Cortex of kidney (tissue), 1 donor: ENCODE measurements at places on chromosomes 2 and 18.

DNA sequence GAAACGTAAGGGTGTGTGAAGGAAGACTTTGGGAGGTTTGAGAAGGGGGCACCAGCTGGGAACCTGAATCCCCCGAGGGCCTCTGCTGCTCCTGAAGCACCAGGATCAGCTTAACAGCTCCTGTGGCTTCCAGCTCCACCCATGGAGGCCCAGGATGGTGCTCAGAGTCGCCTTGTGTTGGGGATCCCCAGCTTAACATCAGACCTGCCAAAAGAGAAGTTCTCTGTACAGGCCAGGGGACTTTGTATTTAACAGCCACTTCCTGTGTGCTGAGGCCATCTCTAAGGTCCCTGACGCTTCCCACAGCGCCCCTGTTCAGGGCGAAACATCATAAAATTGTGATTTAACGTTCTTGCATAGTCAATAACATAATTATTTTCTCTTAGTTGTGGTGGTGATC is 77.5 kb downstream of the NCK2 start:
- DNase-seq = no peak

GRCh38 chr2:59885541-59885940 is 667.9 kb downstream of the BCL11A start:
- no peak for DNase-seq

GRCh38 chr2:26745609-26746327 is 18.3 kb upstream of the SLC35F6 start:
- no peak for DNase-seq

DNA sequence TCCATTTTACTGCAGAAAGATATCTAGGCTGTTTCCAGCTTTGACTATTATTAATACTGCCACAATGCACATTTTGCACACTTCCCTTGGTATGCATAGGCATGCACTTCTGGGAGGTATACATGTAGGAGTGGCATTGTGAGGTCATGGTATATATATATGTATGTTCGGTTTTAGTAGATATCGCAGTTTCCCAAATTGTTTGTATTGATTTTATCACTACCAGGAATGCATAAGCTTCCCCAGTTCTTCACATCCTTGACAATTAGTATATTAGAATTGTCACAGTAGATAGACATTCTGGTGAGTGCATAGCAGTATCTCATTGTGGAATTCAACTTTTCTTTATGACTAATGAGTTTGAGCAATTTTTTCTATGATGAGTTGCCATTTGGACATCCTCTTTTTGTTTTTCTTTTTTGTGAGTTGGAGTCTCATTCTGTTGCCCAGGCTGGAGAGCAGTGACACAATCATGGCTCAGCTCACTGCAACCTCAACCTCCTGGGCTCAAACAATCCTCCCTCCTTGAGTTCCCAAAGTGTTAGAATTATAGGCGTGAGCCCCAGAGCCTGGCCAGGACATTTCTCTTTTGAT is 4.2 kb upstream of the GRB14 start:
- DNase-seq = no peak

DNA sequence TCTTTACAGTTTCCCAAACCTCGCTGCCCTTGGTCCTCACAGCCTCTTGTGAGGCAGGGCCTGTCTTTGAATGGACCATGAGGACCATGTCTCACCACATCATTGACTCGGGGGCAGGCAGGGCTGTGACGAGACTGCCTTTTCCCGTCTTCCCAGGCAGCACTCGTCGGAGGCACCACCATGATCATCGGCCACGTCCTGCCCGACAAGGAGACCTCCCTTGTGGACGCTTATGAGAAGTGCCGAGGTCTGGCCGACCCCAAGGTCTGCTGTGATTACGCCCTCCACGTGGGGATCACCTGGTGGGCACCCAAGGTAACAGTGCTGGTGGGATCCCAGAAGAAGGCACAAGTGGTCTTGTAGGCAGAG is 45.7 kb upstream of the MAPRE3 start:
- DNase-seq = no peak

- DNase-seq = no peak
These were observed 528.7 kb upstream of the FANCL start for GRCh38 chr2:58769864-58770234.

DNA sequence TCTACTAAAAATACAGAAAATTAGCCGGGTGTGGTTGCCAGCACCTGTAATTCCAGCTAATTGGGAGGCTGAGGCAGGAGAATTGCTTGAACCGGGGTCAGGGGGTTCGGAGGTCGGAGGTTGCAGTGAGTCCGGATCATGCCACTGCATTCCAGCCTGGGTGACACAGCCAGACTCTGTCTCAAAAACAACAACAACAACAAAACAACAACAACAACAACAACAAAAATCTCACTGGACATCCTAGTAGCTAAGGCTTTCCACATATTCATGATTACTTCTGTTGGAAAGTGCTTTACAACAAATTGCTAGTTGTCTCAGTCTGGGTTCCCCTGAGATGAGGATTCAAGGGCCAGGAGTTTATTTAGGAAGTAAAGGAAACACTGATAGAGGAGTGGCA is 4.3 kb upstream of the MROH2A start:
- no peak for DNase-seq

DNA sequence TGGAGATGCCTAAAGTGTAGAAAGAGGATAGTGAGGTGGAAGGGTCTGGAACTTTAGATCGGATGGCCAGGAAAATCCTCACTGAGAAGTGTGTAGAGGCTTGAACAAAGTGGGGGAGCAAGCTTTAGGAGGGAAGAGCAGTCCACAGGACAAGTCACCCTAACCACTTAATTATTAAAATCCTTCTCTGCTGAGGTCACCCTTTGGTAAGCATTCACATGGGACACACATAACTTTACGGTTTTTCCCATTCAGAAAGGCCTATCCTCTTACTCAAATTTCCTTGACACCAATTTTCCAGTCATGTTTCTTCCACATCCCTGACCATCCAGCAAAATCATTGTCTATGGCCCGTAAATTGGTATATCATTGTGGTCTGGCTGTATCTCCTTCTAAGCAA is 31.0 kb upstream of the ZEB2 start:
- DNase-seq = no peak

DNA sequence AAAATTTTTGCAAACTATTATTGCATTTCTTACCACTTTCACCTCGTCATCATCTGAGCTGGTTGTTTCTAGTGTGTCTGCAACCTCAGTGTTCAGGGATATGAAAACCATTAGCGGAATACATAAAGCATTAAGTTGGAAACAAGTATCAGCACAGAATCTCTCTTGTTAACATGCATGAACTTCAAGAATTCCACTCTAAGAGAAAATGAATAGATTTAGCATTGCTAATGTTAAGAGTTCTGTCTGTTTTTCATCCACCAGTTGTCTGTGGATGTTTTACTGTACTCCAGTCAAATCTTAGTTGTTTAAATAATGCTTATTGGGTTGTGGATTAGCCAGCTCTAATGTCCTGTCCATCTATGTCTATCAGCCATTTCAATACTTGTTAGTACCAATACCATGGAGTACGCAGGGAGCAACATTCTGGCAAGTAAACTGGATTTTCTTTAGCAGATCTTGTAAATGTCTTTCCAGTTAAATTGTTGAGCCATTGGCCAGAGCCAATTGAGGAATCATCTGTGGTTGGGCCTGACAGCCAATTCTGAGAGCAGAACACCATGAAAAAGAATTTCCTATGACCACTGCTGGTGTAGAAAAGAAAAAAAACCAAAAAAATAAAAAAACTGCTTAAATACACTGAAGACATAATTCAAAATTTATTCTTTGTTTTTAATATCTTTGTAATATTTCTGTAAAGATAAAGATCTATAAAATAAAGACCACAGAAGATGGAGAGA is 82.5 kb downstream of the SLC8A1 start:
- no peak for DNase-seq

DNA sequence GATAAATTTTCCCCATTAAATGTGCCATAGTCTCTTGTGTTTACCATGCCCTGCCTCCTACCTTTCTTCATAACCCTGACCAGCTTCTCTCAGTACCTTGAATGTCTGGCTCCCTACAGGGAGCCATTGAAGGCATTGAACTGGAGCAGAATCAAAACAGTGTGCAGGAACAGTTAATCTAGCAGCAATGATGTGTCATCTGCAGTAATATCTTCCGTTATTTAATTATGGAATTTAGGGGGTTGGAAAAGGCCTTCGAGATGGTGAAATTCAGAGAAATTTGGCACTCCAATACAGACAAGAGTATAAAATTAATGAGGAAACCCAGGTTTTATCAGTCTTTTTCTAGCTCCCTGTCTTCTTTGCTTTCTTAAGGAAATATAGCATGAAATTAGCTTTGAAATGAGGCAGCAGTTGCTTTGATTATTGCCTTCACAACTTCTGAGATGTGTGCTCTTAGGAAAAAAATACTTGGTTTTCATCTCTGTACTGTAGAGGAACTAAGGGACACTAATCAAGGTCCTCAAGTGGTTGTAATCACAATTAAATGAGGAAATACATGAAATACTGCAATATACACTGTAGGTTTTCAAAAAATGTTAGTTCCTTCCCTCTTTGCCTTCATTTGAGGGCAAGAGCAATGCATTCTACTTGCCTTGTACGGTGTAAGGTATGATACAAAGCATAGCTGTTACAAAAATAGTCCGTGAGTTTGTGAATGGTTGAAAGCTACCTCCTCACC is 369.1 kb downstream of the SETBP1 start:
- DNase-seq = no peak

- no peak for DNase-seq
These were observed 93.6 kb upstream of the NFATC1 start for GRCh38 chr18:79302120-79302519.

GRCh38 chr18:44636241-44636640 is 44.4 kb upstream of the SETBP1 start:
- no peak for DNase-seq

GRCh38 chr18:57859314-57859713 is 56.2 kb upstream of the ATP8B1 start:
- DNase-seq = no peak

DNA sequence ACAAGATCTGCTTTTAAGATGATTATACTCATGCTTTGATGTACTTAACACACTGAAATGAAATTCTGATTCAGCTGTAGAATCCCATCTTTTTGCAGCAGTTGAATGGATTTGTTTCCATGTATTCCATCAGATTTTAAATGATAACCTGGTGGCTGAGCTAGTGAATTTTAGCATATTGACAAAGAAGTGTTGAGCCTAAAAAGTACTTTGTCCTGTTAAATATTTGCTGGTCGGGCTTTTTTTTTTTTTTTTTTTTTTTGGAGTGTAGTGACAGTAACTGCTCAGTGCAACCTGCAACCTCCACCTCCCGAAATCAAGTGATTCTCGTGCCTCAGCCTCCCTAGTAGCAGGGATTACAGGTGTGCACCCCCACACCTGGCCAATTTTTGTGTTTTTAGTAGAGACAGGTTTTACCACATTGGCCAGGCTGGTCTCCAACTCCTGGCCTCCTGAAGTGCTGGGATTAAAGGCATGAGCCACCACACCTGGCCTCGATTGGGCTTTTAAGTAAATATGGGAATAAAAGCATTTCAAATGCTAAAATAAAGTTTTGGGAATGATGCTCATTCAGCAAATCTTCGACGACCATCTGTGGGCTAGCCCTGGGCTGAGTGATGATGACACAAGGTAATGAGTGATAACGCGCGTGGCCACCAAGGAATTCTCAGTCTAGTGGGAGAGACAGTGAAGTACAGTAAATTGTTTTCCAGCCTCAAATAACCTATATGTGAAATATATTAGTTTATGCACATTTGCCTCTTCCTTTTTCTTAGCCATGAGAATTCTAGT is 2.2 kb downstream of the ELP2 start:
- no peak for DNase-seq

- no peak for DNase-seq
These were observed 53.9 kb upstream of the B3GNT2 start for GRCh38 chr2:62142054-62142453.

DNA sequence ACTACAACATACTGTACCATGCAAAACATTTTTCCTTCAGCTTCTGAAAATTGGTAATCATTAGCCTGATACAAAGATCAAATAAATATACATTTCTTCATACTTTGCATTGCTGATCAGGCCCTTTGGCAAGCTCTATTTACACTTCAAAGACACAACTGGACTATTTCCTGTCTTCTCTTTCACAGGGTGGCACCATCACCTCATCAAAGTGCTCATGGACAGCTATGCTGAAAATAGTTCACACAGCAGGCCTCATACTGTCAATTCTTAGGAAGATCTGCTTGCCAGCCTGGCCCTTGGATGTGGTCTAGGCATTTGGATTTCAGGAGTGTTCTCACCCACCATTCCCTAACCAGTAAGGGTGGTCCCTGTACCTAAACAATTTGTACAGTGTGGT is 33.9 kb downstream of the FBXO15 start:
- no peak for DNase-seq

DNA sequence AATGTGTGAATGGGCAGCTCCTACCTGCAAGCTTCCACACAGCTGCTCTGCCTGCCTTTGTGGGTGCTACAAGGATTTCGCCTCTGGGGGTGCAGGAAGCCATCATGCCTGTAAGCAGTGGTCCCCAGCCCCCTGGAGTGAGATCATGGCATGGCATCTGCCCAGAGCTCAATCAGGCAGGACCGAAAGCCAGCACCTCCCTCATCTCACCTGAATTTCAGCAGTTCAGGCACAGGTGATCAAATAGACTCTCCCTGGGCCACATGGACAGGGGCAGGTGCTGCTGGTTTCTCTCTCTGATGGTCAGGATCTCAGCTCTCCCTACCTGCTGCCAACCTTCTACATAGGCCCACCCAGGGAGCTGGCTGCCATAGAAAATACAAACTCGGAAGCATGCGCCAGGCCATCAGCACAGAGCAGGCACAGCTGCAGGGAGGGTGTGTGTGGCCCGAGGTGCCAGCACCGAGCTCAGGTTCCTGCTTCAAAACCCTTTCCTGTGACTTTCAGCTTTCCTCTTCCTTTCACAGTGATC is 133.2 kb upstream of the ID2 start:
- no peak for DNase-seq

DNA sequence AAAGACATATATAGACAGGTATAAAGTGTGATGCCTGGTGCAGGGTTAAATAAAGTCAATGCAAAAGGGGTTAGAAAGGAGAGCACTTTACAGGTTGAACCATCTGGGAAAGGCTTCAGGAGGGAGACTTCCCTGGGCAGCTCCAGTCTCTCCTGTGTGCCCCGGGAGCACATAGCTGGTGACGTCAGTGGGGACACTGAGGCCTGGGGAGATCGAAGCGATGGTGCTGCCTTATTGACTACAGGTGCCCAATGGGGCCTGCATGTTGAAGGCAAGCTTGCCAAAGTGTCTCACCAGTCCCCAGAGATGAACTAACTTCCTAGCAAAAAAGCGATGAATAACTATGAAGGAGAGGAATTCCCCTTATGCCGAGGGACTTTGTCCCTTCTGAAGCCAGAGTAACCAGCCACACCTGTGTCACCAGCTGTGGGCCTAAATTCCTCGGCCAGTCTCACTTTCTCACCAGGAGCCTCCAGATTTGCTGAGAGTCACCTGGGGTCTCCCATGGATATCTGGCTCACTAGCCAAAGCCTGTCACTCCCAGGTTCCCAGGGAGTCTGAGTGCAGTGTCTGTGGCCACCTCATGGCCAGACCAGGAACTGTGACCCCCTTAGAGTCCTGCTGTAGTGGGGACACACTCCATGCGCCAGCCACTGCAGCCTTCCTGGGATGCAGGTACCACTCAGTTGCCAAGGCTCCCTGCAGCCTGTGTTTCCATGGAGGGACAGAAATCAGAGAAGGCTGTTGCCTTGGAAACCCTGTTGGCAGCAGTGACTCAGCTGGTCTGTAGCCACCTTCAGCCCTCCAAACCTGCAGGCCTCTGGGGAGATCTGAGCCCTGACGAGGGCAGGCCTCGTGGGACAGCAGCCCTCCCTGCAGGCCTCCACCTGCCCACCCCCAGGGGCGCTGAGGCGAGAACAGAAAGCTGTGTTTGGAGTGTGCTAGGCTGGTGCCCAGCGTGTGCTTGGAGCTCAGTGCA is 128.7 kb downstream of the CTIF start:
- no peak for DNase-seq
